ENCODE measurements at places on chromosomes 7 and 10.

GRCh38 chr7:100888988-100889750 lies at the start of gene UFSP1:
Gene UFSP1, minus strand, starts transcription at chr7:100889715. Its CDS starts 444 bp downstream, at chr7:100889271.
- no peak for DNase-seq

- DNase-seq: no peak
These were observed 35.2 kb upstream of the HECW1 start for GRCh38 chr7:43077285-43077684.

GRCh38 chr10:110363572-110364411 lies 59.1 kb upstream of the SMNDC1 start:
- DNase-seq: no peak

- DNase-seq: no peak
These were observed 179.9 kb downstream of the NRP1 start for GRCh38 chr10:33154590-33154989.

DNA sequence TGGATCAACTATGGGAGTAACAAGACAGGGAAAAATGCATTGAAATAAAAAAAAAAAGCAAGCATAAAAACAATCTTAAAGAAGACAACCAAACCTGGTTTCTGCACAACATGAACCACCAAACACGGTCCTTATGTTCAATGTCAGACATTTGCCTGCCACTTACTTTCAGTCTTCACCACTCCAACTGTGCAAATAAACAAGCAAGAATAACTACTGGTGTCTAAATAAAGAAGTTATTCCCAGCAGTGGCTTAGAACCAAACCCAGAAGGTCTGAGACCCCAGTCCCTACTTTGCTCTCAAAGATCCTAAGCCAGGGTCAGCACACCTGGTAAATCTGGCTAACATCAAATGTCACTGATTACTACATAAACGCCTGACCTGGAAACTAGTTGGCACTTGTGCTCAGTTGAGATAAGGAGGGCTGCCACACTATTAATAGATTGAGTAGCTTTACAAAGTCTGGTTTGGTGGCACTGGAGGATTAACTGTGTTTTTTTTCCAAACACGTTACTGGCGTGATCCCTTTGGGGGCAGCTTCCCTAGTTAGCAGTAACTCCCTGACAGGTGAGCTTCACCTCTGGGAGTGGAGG lies 62.7 kb upstream of the ABLIM1 start:
- DNase-seq: no peak

DNA sequence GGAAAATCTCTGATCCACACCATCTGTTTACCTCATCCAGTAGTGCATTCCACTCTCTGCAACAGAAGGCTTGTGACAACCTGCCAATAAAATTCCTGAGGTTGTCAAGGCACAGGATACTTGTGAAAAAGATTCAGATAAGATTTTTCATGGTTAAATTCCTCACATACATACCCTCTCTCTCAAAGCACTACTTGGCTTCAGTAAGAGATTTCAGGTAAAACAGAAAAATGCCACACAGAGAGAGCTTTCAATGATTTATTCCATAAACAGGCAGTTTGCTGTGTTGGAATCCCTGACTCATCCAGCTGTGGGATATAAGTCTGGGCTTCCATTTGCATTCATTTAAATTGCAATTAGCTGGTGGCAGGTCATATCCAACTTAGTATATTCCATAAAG lies 99.7 kb upstream of the CAV2 start:
- no peak for DNase-seq

- DNase-seq: no peak
These were observed 61.8 kb downstream of the TACC2 start for GRCh38 chr10:122050811-122051210.

- DNase-seq: no peak
These were observed 25.4 kb downstream of the PPP2R2D start for GRCh38 chr10:131926253-131926652.

GRCh38 chr10:47031211-47031900 lies 120.1 kb downstream of the PTPN20 start:
- no peak for DNase-seq

- no peak for DNase-seq
These were observed 29.8 kb downstream of the FAM20C start for GRCh38 chr7:221978-222715.

DNA sequence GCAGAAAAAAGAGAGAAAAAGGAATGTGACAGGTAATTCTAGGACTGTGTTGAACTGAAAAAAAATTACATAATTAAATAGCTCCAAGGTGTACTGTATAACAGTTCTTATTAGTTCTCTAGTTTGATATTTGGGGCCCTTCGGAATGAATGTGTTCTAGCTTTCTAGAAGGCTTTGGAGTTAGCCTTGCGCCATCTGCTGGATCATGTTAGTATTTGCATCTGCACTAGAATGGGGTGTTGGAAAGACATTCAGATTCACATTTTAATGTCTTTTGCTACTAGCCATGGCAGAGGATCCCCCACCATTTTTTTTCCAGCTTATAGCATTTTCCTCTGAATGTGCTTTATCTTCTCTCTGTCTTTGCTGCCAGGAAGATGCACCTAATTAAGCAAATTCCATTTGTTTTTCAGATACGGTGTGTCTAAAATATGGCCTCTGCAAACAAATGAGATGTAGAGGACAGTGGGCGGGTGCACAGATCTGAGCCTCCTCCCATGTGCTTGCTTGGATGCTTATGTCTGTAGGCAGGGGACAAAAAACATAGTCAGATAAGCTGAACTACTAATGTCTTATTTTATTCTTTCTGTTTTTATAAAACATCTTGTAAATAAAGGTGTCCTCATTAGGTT lies 238.5 kb downstream of the PHF14 start:
- no peak for DNase-seq

- no peak for DNase-seq
These were observed 278.6 kb downstream of the ARHGAP12 start for GRCh38 chr10:31650010-31650409.

DNA sequence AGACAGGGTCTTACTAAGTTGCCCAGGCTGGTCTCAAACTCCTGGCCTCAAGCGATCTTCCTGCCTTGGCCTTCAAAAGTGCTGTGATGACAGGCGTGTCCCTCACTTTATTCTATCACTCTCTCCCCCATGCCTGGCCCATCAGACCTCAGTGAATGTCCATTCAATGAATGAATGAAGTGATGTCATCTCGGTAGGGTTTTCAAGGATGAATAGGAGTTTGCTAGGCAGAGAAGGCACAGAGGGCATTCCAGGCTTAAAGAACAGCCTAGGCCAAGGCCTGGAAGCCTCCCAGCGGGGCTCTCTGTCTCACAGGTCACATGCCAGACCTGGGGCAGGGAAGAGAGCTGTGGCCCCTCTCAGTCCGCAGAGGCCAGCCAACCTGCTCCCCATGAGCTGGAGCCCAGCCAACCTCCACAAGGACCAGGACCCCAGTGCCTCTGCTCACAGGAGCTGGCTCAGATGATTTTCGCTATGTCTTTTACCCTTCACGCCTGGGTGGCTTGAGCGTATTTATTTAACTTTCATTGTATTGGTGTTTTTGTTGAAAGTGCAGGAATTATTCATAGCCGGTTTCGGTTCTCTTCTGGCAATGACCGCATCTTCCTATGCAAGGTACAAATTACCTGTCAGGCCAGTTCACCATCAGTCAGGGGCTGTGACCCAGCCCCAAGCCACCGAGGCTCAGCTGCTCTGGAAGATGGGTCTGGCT lies 11.8 kb upstream of the TNRC18 start:
- DNase-seq: no peak

GRCh38 chr10:5364890-5365338 lies at the start of gene UCN3:
Gene UCN3, plus strand, starts transcription at chr10:5364966. Its CDS starts 8,755 bp downstream, at chr10:5373721.
- DNase-seq: no peak

GRCh38 chr10:90180886-90181691 lies 479.7 kb downstream of the KIF20B start:
- no peak for DNase-seq

- peak; percentile 26 for DNase-seq
These were observed 984 bp downstream of the SMURF1 start for GRCh38 chr7:99142727-99143520.

DNA sequence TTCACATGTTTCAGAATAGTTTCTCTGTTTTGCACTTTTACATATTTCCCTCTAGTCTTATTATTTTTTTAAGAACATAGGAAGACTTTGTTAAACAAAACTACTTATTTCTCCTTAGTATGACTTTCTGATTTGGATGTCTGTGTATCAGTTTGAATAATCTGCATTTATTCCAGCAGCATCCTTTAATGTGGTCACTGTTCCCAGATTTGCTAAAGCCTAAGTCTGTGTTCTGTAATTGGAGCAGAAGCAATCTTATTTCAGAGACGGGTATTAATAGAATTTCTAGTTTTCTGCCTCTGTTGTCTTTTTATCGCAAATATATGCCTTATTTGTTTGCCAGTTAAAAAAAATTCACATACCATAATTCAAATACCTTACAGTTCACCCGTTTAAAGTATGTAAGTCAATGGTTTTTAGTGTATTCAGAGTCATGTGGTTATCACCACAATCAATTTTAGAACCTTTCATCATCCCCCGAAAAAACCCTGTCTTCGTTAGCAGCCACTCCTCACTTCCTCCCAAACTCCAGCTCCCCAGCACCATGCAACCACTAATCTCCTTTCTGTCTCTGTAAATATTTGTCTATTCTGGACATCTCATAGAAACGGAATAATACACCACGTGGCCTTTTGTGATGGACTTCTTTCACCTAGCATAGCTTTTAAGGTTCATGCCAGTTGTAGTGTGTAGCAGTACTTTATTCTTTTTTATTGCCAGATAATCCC lies 58.7 kb downstream of the INPP5F start:
- no peak for DNase-seq

GRCh38 chr10:44969854-44970253 lies 8.8 kb downstream of the DEPP1 start:
- no peak for DNase-seq

DNA sequence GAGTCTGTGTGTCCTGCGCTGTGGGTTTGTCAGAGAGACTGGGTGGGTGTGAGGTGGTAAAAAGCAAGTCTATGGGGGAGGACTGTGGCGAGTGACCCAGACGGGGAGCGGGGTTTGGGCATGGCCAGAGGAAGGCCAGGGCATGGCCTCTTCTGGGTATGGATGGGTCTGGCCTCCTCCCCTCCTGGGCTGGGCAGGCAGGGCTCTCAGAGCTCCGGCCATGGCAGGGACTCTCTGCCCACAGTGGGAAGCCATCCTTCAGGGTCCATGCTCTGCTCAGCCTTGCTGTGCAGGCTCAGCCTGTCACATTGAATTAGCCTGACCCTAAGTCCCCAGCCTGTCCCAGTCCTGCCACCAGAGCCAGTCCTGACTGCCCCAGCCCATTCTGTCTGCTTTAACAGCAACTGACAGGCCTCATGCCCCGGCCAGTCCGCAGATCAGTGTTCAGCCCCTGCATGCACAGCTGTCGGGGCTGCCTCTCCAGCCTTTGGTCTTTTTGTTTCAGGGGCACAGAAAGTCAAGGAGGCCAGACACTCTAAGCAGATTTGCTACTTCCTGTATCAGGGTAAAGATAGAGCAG lies 7.9 kb downstream of the ANTXRL start:
- DNase-seq: no peak

- DNase-seq: no peak
These were observed 36.2 kb downstream of the BMPR1A start for GRCh38 chr10:86792461-86793167.

- DNase-seq: no peak
These were observed 473.6 kb downstream of the PARD3 start for GRCh38 chr10:34341473-34341872.

DNA sequence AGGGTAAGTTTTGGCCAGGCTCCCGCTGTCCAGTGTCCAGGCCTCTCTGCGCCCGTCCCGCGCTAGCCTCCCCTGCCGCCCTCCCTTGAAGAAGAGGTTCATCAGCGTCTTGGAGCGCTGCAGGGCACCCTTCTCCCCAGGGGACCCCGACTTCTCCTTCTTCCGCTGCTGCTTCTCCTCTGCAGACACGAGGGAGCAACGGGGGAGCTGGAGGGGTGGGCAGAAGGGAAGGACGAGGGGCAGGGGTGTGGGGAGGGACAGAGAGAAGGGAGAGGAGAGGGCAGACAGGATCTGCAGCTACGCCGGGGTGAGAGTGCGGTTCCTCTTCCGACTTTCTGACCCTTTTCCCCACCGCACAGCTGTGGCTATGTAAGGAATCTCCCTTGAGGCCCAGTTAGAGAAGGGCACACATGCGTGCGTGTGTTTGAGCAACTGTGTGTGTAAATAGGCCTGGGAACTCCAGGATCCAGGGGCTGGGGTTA lies 12.8 kb downstream of the PDZD7 start:
- DNase-seq: no peak

DNA sequence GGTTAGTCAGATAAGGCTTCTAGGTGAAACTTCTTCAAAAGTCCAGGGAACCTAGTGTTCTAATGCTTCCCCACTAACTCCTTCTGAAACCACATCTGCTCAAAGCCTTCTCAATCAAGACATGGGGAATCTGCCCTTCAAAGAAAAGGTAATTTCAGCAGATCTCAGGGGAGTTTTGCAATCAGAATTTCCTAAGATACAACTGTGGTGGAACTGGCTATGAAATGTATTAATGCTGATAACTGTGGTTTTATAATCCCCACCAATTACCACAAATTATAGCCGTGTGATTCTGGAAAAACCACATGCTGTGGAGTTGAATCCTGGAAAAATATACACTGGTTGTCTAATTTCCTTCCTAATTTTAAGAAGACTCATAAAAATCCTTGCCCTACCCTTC lies 233.8 kb downstream of the SORCS1 start:
- no peak for DNase-seq

DNA sequence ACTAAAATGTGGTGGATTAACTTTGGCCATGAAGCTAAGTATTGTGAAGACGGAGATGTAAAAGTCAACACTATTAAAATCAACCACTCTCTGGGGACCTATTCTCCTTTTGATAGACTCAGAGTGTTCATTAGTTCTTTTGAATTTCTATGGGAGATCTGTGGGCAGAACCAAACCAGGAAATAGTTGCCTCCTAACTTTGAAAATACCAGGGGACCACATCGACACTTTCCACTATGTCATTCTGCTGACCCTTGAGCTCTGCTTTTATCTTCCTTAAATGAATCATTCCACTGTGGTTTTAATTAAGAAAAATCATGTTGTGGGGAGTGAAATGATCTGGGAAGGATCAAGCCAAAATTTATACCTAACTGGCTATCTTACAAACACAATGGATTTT lies 960.5 kb downstream of the GATA3 start:
- no peak for DNase-seq

GRCh38 chr10:14022954-14023672 lies 307.6 kb downstream of the FRMD4A start:
- DNase-seq: no peak

GRCh38 chr10:103593022-103593570 lies 99.6 kb downstream of the NEURL1 start:
- DNase-seq: no peak

- no peak for DNase-seq
These were observed 56.9 kb downstream of the SORBS1 start for GRCh38 chr10:95504246-95504691.
